ENCODE measurements at places on chromosomes 6 and 20.

GRCh38 chr6:37882292-37882691 lies 62.8 kb downstream of the ZFAND3 start:
- H3K27ac ChIP-seq, result no peak overlapping the region
- H3K36me3 ChIP-seq, result no peaks in the 10 kb centered on the region
- peaks cover 2% of the 10 kb centered on the region for H3K4me1 ChIP-seq
- no peak for DNase-seq
- no peaks in the 10 kb centered on the region for H3K27me3 ChIP-seq

GRCh38 chr20:53735536-53736050 lies 142.0 kb upstream of the ZNF217 start:
- no peaks in the 10 kb centered on the region for H3K27me3 ChIP-seq
- no peaks in the 10 kb centered on the region for H3K36me3 ChIP-seq
- H3K27ac ChIP-seq, result peak overlapping the region; percentile 85
- DNase-seq, result no peak
- peaks cover 47% of the 10 kb centered on the region for H3K4me1 ChIP-seq

- H3K27me3 ChIP-seq, result no peaks in the 10 kb centered on the region
- no peaks in the 10 kb centered on the region for H3K36me3 ChIP-seq
- H3K4me3 ChIP-seq, result no peak overlapping the region
- H3K27ac ChIP-seq, result no peak overlapping the region
- no peaks in the 10 kb centered on the region for H3K4me1 ChIP-seq
- DNase-seq, result no peak
Observed at GRCh38 chr6:45686841-45687569, 309.3 kb upstream of the SUPT3H start.

- DNase-seq, result no peak
- H3K27me3 ChIP-seq, result no peaks in the 10 kb centered on the region
- H3K4me1 ChIP-seq, result no peaks in the 10 kb centered on the region
- no peak overlapping the region for H3K27ac ChIP-seq
Observed at GRCh38 chr6:7200598-7201443, 93.1 kb downstream of the RREB1 start.

DNA sequence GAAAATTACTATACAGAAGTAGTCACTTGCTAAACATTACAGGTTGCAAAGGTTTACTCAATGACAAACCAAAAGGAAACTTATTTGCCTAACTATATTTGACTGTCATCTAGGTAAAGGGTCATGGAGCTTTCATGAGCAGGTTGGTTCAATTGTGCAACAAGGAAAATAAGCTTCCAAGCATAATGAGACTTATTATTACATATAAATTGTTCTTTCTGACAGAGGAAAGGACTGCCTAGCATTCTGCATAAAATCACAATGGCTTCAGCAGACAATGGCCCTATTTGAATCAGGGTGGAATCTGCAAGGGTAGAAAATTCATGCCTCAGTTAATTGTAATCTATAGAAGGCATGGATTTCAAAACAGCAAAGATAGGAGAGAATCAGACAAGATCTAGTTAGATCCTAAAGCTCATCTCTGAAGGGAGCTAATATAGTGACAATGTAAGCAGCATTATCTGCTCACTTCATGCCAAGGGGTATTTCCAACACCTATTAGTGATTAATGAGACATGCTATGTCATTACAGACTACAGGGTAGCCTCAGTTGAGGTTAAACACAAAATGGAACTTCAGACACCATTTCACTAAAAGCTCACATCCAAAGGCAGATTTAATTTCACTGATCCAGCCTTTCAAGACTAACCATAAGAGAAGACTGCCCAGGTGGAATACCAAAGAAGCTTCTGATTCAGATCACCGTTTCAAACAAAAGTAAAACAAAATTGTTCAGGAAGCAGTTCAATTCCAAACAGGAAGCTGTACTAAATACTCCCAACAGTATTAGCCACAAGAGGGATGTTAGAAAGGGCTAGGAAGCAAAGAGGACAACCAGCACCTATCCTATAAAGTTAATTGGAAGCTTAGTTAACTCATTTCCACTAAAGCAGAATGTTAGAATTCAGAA lies 8.5 kb downstream of the STAU1 start:
- DNase-seq, result no peak
- 0 out of 2 replicates have a peak overlapping the region, but pooled peaks have one; percentile 1 for H3K27ac ChIP-seq
- H3K4me1 ChIP-seq, result peaks cover 7% of the 10 kb centered on the region
- peaks cover 15% of the 10 kb centered on the region for H3K36me3 ChIP-seq

GRCh38 chr6:169205176-169206160 lies 48.2 kb downstream of the THBS2 start:
- no peak for DNase-seq
- no peak overlapping the region for H3K27ac ChIP-seq
- H3K27me3 ChIP-seq, result no peaks in the 10 kb centered on the region
- no peak overlapping the region for H3K4me3 ChIP-seq

Data from SK-N-SH (cell line).